ENCODE measurements at places on chromosomes 12 and 14.

GRCh38 chr14:31945701-31946100, 131.4 kb upstream of the ARHGAP5 start:
- DNase-seq, result no peak

DNA sequence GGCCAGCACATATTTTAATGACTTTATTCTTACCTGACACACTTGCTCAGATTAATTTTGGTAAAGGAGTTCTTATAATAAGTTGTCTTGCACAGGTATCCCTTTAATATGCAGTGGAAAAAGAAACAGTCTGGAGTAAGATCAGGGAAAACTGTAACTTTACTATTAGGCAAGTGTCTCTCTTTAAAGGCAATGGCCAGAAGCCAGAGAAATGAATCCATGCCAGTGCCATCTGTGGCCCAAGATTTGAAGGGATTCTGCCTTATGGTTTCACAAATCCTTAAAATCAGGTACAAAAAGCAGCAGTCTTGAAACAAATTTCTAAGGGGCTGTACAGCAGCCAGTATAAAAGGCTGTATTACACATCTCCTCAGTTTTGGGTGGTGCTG, 22.4 kb downstream of the NFYB start:
- no peak for DNase-seq

- DNase-seq, result no peak
Observed at GRCh38 chr12:130768120-130768519, 52.0 kb upstream of the RIMBP2 start.

DNA sequence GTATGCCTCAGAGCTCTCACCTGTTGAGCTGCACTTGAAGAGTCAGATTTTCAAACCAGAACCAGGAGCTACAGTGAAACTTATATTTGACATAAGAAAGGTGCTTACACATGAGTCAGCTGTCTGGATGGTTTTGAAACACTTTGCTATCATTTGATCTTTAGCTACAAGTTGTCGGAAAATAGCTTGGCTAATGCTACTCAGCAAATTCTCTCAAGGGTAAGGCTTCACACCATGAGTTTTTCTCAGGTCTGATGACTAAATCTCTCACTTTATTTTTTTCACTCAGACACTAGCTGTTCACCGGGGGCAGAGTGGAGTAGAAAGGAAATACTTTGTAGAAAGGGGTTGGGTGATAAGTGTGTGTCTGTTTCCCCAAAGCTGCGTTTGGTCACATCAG, 171.8 kb downstream of the FLRT2 start:
- no peak for DNase-seq

- no peak for DNase-seq
Observed at GRCh38 chr12:48000878-48001504, 3.3 kb downstream of the COL2A1 start.
